Stimulated activated CD4-positive, alpha-beta T cell treated with anti-CD3 and anti-CD28 coated beads, Interleukin-1b, Interleukin-23, amount 100 ng/mL, for 48 hours (primary cell): ENCODE measurements at places on chromosomes 16 and 17.

DNA sequence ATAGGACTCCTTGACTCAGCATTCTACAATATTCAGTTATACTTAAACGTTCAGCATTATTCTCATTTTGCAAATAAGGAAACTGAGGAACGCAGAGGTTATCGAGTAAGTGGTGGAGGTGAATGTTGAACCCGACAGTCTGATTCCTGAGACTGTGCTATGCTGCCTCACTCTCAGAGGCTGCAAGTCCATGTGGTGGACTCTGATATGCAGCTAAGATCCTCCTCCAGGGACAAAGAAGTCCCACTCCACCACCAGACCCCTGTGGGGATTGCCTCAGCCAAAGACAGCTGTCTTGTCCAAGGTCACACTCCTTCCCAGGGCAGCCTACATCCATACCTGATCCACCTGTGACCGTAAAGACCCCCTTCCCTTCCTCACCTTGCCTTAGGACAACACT is 37.5 kb downstream of the ACSM2B start:
- no peak for DNase-seq

DNA sequence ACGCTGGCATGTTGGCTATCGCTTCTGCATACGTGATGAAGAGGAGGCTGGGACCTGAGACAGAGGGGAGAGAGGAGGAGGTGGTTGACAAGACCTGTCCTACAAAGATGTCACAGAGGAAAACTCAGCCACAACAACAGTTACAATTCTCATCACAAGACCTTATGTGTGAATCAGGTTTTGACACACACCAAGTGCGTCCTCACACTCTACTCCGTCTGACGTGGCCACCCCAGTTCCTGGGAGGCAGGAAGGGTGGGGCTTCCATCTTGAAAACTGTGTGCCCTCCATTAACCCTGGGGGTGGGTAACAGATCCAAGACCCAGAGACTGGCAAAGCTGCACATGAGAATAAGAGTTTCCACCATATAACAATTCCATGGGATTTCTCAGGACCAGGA is 24.1 kb downstream of the SLC6A4 start:
- DNase-seq, result no peak

DNA sequence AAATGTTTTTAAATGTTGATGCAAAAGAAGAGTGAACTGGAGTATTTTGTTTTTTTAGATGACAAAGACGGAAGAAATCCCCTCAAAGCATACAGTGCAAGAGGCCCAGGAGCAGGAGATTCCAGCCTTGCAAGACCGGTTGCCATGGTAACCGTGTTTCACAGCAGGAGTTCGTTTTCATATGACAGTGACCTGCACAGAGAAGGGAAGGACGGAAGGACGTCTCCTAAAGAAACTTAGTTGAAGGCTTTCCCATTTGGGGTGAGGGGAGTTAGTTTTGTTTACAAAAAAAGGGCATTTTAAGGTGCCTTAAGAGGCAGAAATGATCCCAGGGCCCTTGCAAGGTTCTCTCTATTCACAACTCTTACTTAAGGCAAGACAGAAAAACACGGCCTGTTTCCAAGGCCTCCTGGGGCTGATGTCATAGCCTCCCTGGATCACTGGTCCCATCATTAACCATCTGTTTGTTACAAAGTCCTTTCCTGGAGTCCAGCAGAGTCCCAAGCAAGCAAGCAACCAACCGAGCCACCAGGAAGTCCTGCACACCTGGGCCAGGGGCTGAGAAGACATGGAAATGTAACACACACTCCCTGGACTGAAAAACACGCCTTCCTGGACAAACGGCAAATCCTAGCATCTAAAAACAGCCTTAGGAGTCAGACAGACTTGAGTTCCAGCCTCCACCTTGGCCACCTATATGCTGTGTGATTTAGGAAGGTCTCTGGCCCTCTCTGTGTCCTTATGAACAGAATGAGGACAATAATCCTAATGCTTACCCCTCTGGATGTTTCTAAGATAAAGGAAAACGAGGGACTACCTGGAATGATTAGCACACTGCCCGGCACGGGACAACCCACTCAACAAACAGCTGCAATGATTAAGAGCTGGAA is 30.3 kb upstream of the RPH3AL start:
- no peak for DNase-seq

DNA sequence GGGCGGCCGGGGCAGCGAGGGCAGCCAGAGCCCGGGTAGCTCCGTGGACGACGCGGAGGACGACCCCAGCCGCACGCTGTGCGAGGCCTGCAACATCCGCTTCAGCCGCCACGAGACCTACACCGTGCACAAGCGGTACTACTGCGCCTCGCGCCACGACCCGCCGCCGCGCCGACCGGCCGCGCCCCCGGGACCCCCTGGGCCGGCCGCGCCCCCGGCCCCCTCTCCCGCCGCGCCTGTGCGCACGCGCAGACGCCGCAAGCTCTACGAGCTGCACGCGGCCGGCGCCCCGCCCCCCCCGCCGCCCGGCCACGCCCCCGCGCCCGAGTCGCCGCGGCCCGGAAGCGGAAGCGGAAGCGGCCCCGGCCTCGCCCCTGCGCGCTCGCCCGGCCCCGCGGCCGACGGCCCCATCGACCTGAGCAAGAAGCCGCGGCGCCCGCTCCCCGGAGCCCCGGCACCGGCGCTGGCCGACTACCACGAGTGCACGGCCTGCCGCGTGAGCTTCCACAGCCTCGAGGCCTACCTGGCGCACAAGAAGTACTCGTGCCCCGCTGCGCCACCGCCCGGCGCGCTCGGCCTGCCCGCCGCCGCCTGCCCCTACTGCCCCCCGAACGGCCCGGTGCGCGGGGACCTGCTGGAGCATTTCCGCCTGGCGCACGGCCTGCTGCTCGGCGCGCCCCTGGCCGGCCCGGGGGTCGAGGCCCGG is 36.1 kb upstream of the ZC3H18 start:
- peak; percentile 76 for DNase-seq

GRCh38 chr16:56606476-56607108 is 1.8 kb upstream of the MT2A start:
- DNase-seq, result no peak

- no peak for DNase-seq
These were observed 3.8 kb upstream of the KIF2B start for GRCh38 chr17:53818929-53819328.

- DNase-seq, result no peak
These were observed 197.1 kb downstream of the ABCC12 start for GRCh38 chr16:47958726-47959125.

DNA sequence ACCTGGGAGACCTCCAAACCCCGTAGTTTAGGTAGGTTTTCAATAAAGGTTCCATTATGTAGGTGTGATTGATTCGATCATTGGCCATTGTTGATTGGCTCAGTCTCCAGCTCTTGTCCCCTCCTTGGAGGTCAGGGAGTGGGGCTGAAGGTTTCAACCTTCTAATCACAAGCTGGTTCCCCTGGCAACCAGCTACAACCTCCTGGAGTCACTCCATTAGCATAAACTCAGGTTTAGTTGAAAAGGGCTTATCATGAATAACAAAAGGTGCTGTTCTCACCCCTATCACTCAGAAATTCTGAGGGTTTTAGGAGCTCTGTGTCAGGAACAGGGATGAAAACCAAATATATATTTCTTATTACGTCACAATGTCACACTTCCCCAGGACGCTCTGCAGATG is 28.5 kb downstream of the TMEM132E start:
- no peak for DNase-seq

- no peak for DNase-seq
These were observed 1.0 kb downstream of the MSI2 start for GRCh38 chr17:57257195-57257894.

GRCh38 chr16:81318711-81319110 is 3.9 kb downstream of the GAN start:
- no peak for DNase-seq

GRCh38 chr16:80527297-80527696 is 13.5 kb upstream of the DYNLRB2 start:
- DNase-seq, result peak; percentile 65

GRCh38 chr16:81873843-81874752 is 95.0 kb downstream of the PLCG2 start:
- peak; percentile 52 for DNase-seq

GRCh38 chr17:28538296-28538895 is 14.0 kb downstream of the UNC119 start:
- no peak for DNase-seq
